ENCODE measurements at places on chromosomes 11 and 22.

DNA sequence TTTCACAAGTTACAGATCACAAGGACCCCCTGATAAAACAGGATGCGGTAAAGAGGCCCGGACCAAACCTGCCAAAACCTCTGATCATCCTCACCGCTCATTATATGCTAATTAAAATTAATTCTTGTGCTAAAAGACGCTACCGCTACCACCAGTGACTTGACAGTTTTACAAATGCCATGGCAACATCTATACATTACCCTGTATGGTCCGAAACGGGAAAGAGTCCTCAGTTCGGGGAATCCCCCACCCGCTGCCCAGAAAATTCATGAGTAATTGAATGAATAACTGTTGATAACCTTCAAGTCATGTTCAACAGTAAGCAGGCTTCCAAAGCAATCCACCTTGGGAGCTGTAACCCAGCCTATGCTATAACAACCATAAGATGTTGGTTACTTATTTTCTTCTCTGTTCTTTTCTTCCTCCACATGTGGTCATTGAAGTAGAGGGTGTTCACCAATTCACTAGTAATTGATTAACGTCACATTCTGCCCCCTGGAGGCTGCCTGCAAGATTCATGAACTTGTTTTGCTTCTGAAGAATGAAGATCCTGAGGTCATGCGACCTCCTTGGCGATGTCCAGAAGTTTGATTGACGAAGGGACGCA is 20.6 kb downstream of the APOBEC3H start:
- peak; percentile 73 for DNase-seq

DNA sequence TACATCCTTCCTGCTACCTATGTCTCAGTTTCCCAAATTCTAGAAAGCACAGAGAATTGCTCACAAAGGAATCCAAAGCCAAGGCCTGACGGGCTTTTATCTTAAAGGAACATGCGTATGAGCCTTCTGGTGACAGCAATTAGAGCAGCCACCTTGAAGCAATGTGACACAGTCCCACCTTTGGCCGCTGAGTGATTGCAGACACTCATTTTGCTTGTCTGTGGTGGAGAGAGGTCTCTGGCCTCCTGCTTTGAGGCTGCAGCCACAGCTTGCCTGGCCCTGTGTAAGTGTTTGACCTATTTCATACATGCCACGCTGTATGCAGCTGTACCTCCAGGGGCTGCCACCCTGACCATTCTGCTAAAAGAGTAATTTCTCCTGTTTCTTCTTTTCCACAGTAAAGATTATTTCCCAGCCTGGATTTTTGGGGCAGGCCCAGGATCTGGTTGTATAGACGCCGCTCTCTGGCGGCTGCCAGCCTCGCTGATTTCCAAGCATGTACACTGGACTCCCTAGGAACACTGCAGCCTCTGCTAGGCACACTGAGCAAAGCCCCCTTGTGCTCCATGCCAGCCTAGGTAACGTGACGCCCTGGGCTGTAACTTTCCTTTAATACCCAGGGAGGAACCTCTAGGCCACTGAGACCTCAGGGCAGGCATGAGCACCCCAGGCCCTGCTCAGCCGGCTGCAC is 1.1 kb upstream of the TMA7B start:
- no peak for DNase-seq

GRCh38 chr11:130166457-130166784 is 6.8 kb downstream of the ST14 start:
- no peak for DNase-seq

DNA sequence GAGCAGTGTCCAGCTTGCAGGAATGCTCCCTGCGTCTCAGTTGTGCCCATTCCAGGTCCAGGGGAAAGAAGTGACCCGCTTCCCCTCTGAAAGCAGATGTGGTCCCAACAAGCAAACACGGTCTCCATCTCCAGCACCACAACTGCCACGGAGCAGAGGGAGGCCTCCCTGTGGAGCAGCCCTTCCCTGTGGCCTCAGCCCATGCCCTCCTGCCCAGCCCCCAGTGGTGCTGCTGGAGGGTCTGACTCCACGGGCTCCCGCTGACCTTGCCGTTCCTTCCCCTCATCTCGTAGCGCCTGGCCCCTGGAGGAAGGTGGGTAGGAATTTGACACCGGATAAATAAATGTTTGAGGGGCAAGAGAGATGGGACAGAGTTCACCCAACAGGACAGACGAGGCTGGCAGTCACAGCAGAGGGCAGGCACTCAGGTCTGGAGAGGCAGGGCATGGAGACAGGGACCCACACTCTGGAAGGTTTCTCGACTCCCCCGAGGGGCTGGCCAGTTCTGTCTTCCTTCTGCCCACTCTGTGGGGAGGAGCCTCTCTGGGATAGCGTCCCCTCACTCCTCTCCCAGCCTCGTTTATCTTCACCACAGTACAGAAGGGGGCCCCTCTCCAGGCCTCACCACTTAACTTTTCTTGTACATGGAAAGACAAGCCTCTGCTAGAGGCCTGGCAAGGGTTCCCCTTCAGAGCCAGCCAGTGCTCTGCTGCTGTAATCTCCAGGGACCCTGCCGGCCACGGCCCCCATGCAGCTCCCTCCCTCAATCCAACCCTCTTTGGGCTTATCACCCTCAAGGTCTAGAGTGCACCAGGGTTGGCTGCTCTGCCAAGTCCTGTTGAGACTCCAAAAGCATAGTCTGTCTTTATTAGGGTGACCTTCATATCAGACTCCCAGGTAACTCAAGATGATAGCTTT is 7.5 kb upstream of the ST3GAL4 start:
- no peak for DNase-seq

DNA sequence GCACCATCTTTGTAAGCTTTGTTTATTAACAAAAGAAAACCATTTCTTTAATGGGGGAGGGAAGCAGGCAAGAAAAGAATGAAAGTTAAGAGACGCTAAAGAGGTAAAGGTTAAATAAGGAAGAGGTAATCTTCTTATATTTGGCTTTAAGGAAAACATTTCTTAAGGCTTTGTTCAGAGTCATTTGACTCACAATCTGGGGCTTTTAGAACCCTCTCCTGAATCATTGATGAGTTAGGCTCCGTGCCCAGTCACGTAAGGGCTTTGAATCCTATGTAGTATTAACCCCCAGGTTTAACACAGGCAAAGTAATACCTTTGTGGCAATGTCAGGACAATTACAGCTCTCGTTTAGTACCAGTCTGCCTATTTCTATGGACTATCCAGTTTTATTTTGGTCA is 26.1 kb downstream of the MADD start:
- DNase-seq, result no peak

- DNase-seq, result no peak
Observed at GRCh38 chr11:74844072-74844471, 95.4 kb downstream of the RNF169 start.

GRCh38 chr11:5726351-5726750 is 9.9 kb upstream of the OR56B1 start:
- no peak for DNase-seq

DNA sequence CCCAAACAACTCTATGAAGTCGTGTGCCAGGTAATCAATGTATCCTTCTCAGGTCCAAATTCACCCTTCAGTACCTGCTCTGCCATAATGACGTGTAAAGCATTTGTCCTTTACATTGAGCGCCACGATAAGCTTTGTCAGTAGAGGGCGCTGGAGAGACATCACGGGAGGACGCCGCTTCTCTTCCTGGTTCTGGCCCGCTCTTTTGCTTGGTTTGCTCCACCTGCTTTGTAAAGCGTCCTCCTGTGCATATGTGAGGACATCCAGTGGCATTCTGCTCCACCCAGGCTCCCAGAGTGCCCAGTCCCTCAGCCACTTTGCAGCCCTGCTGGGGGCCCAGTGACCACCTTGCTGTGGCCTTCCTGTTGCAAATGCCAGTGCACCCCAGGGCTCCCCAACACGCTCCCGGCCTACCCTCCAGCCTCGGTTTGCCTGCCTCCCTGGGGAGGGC is 61.1 kb downstream of the WT1 start:
- DNase-seq, result peak; percentile 25

DNA sequence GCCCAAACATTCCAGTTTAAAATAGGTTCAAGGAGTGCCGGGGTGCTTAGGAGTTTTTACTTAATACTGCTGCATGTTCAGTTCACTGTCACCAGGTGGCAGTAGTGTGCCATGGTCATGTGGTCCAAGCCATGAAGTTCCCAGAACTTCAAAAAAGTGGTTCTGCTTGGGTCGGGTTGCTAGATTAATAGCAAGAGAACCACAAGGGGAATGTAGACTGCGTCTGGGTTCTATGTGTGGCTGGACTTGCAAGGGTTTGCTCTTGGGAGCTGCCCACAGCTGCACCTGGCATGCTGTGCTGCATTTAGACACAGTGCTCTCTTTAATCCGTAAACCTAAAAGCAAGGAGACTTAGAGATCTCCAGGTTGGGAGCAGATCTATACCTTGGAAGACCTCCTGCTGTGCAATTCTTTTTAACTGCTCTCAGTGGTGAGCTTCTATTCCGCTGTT is 6.5 kb upstream of the SPON1 start:
- DNase-seq, result no peak

DNA sequence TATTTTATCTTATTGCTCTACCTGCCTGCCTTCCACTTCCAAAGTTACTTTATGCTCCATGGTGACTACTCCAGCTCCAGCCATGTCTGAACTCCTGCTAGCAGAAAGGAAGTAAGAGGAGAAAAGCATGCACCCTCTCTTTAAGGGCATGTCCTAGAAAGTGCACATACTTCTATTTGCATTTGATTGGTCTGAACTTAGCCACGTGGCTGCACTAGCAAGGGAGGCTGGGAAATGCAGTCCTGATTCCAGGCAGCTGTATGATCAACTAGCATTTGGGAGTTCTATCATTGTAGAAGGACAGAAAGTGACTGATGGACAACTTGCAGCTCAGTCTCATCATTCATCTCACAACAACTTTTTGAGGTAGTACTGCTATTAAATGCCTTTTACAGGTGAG is 515.7 kb downstream of the BUD13 start:
- DNase-seq, result no peak

DNA sequence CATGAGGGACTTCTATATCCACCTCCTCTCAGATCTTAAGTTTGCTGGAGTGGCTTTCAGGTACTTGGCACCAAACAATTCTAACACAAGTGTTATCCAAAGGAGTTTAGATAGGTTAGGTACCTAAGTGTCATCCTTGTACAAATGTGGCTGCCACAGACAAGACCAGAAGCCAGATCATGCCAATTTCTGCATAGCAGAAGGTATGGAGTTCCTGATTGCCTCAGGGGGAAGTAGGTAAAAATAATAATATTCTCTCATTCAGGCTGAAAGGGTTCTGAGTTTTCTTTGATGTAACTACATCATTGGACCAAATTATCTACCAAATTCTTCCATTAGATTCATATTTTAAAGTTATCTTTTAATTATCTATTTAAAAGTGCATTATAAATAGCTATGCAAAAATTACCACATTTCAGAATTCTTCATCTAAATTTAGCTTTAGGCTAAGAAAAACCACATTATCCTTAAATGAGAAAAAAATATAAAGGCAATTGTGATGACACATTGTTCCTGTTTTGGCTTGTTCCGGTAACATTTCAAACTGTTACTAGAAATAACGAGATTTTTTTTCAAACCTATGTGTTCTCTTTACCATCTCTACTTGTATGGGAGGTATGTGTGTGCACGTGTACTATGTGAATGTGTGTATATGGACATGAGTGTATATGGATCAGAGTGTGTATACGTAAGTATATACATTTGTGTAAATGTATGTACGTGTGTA is 66.2 kb upstream of the POU2AF2 start:
- DNase-seq, result no peak

- DNase-seq, result no peak
Observed at GRCh38 chr22:39292561-39293074, 26.8 kb downstream of the RPL3 start.

DNA sequence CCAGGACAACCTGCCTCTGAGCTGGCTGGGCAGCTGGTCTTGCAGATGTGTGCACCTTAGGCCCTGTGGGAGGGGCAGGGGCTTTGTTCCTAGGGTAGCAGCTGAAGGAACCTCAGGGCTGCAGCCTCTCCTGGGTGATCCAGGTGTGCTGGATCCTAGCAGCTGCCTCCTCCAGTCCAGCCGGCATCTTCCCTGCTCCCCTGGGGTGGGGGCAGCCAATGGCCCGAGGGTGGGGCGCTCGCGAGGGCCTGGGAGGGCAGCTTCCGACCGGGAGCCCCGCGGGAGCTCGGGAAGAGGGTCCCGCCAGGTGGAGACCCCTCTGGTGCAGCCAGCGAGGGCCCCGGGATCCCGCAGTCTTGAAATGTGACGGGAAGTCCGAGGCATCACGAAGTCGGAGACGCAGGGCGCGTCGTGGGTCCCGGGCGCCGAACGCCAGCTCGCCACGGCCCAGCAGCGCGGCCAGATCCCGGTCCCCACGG is 1.7 kb downstream of the IFITM1 start:
- no peak for DNase-seq

GRCh38 chr11:78149646-78150045 is 10.2 kb upstream of the ALG8 start:
- no peak for DNase-seq

DNA sequence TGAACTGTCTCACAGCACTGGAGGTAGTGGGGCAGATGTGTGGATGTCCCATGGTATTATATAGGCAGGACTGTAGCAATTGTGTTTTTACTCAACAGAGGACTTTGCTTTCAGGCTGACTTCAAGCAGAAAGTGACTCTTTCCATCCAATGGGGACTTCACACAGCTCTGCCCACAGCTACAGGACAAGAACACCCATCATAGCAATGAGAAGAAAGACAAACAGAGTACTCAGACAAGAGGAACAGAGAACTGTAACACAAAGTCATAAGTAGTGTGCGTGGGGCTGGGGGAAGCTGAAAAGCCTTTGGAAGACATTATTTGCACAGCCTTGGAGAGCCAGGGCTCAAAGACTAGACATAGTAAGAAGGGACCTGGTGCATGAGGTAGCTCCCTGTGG is 70.3 kb downstream of the CCDC81 start:
- no peak for DNase-seq

DNA sequence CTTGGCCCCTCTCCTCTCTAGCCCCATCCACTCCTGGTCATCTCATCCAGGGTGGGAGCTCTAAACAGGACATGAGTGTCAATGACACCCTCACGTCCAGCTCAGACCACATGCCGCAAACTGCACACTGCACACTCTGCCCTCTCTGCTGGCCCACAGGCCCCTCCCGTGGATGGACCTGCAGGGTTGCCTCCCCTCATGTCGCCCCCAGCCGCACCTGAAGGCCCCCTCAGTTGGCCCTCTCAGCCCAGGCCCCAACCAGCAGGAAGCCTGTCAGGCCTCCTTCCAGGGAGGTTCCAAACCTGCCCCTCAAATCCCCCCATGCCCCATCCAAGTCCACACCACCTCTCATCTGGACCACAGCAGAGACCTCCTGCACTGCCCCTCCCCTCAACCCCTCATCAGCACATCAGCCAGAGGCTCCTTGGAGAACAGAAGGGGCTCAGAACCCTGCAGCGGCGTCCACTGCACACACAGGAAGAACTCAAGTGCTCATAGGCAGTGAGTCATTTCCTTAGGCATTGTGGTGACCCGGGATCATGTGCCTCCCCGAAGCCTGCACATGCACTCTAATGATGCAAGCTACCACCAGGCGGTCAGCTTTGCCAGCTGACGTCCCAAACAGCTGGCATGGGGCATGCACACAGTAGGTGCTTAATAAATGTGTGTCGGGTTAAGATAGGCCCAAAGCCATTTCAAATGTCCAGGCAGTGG is 12.9 kb upstream of the CDKN1C start:
- DNase-seq, result peak; percentile 43
